RPMI7951 (cell line): ENCODE measurements at places on chromosomes 16 and 17. TPM values are rescaled to one million over a fixed set of nuclear protein-coding genes. Genes with fewer than 3 reads are reported as not detected.

SLFN14 gene
- total RNA-seq: not detected in 2 replicates

MYH3 gene
- total RNA-seq: 0.12 and 3.8 TPM in 2 replicates

ZNF750 gene
- not detected in 2 replicates for total RNA-seq

ITGAD gene
- total RNA-seq: not detected in 2 replicates

SALL1 gene
- total RNA-seq: 8.9 and 10.8 TPM in 2 replicates

CSH2 gene
- total RNA-seq: not detected in 2 replicates

CES4A gene
- total RNA-seq: 0.72 TPM in 1 of 2 replicates, not detected in the other

APOBR gene
- not detected in 2 replicates for total RNA-seq

KRT36 gene
- not detected in 2 replicates for total RNA-seq

OTOA gene
- not detected in 2 replicates for total RNA-seq

NDUFB10 gene
- total RNA-seq: 209 and 290 TPM in 2 replicates

FBXO39 gene
- not detected in 2 replicates for total RNA-seq

CPNE2 gene
- total RNA-seq: 61.8 and 93.1 TPM in 2 replicates

ARHGAP44 gene
- total RNA-seq: 0.12 TPM in 1 of 2 replicates, not detected in the other

YWHAE gene
- 337 and 342 TPM in 2 replicates for total RNA-seq

SPNS1 gene
- total RNA-seq: 23.2 and 24.9 TPM in 2 replicates

NPIPB6 gene
- 0.24 and 0.29 TPM in 2 replicates for total RNA-seq

GUCY2D gene
- total RNA-seq: not detected in 2 replicates

MT1M gene
- 2.3 and 4.5 TPM in 2 replicates for total RNA-seq

IGFALS gene
- not detected in 2 replicates for total RNA-seq

CFAP97D1 gene
- not detected in 2 replicates for total RNA-seq

KRTAP9-8 gene
- total RNA-seq: not detected in 2 replicates

GNG13 gene
- not detected in 2 replicates for total RNA-seq

PYY gene
- total RNA-seq: not detected in 2 replicates

ANKRD40CL gene
- total RNA-seq: not detected in 2 replicates

ZCCHC14 gene
- 6.5 and 7.6 TPM in 2 replicates for total RNA-seq

ZC3H18 gene
- total RNA-seq: 6.4 and 7.9 TPM in 2 replicates

C16orf92 gene
- not detected in 2 replicates for total RNA-seq

RPL19 gene
- total RNA-seq: 2,028 and 2,044 TPM in 2 replicates

TEKT3 gene
- 0.49 TPM in 1 of 2 replicates, not detected in the other for total RNA-seq

TRPV3 gene
- total RNA-seq: under 0.01 and 0.10 TPM in 2 replicates

ADAD2 gene
- total RNA-seq: not detected in 2 replicates

RTN4RL1 gene
- total RNA-seq: 7.6 and 8.8 TPM in 2 replicates

BCL6B gene
- total RNA-seq: not detected in 2 replicates

ODF4 gene
- total RNA-seq: not detected in 2 replicates

ZNF286A gene
- 23.0 and 26.2 TPM in 2 replicates for total RNA-seq

RAB11FIP4 gene
- under 0.01 and 0.59 TPM in 2 replicates for total RNA-seq

EXOC3L1 gene
- total RNA-seq: 0.39 and 0.60 TPM in 2 replicates

MEIOB gene
- total RNA-seq: not detected in 2 replicates

KRTAP3-2 gene
- total RNA-seq: not detected in 2 replicates

KRTAP4-3 gene
- not detected in 2 replicates for total RNA-seq
